Activated naive CD8-positive, alpha-beta T cell treated with anti-CD3 and anti-CD28 coated beads, Interleukin-2, amount 10 ng/mL, durations not matched to agents 7 days and 5 days (primary cell): ENCODE measurements at places on chromosomes 3 and 15. TPM values are rescaled to one million over a fixed set of nuclear protein-coding genes. Genes with fewer than 3 reads are reported as not detected.

Gene TTC14
- 112 TPM for total RNA-seq

Gene ARGFX
- total RNA-seq, result not detected

Gene STX19
- not detected for total RNA-seq

Gene C3orf70
- total RNA-seq, result not detected

Gene TM4SF4
- total RNA-seq, result not detected

Gene STRC
- total RNA-seq, result 2.1 TPM

Gene TMEM207
- not detected for total RNA-seq

Gene TRANK1
- total RNA-seq, result 99.6 TPM
